ENCODE measurements at places on chromosomes 4 and X.

- DNase-seq, result no peak
These were observed 1786.3 kb upstream of the TENM3 start for GRCh38 chr4:180456928-180457327.

DNA sequence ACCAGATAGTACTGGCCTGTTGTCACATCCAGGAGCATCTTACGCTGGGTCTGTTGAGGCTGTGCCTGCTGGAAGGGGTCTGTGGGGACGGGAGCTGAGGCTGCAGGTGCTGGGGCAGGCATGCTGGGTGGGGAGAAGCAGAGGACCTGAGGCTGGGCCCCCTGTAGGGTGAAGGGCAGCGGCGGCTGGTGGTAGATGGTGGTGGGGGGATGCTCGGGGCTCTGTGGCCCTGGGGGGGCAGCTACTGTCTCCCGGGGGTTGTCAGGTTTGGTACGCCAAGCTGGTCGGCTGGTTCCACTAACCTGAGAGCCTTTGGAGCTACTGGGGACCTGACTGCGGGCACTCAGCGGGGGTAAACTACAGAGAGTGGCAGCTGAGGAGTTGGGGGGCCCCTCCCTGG, 7.8 kb downstream of the C4orf54 start:
- DNase-seq, result peak; percentile 8

- DNase-seq, result no peak
These were observed 188.2 kb upstream of the ATP6AP2 start for GRCh38 chrX:40392599-40392998.

- no peak for DNase-seq
These were observed 469.0 kb downstream of the TLL1 start for GRCh38 chr4:166341992-166342391.

DNA sequence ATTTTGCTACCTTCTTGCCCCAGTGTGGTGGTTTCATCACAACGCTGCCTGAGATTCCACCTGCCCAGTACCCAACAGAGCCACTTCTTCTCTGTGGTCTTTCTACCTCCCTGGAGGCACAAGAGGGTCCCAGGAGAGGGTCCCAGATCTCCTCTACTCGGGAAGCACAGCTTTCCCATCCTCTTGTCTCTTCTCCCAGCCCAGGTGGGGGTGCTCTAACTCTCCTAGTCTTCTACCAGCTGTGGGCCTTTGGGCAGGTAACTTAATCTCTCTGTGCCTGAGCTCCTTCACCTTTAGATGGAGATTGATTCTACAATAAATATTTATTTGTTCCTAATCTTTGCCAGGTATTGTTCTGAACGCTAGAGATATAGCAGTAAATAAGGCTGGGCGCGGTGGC, 1.8 kb upstream of the HPGDS start:
- DNase-seq, result no peak

GRCh38 chr4:98204236-98204553, 57.0 kb upstream of the RAP1GDS1 start:
- DNase-seq, result no peak

All from H7 (cell line).